ENCODE measurements at places on chromosomes 7 and 10. TPM values are rescaled to one million over a fixed set of nuclear protein-coding genes. Genes with fewer than 3 reads are reported as not detected.
A peak's percentile ranks its signal among the peaks of the same experiment; 100 is the strongest.

DNA sequence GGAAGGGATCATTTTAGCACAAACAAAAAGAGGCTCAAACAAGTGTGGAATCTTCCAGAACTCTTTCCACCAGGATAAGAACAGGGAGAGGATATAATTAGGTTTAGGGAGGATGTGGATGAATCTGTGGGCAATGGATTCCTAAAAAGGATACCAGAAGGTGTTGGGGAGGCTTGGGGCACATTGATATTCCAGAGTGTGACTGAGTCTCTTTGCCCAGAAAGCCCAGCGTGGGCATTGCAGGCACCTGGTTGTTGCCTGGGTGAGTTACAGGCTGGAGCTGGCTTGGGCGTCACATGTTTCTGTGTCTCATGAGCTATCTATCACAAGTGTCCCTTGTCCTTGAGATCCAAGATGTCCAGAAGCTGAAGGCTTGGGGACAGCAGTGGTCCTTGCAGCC is 3.3 kb downstream of the COL26A1 start:
- H3K4me3 ChIP-seq = no peak overlapping the region
- DNase-seq = no peak
- H3K4me1 ChIP-seq = no peaks in the 10 kb centered on the region
- H3K27ac ChIP-seq = no peak overlapping the region
- no peaks in the 10 kb centered on the region for H3K36me3 ChIP-seq
- H3K27me3 ChIP-seq = no peaks in the 10 kb centered on the region

GRCh38 chr7:105890290-105890997 is 14.0 kb upstream of the ATXN7L1 start:
- H3K27ac ChIP-seq = no peak overlapping the region
- H3K27me3 ChIP-seq = no peaks in the 10 kb centered on the region
- no peaks in the 10 kb centered on the region for H3K36me3 ChIP-seq
- H3K4me1 ChIP-seq = 0 out of 2 replicates have a peak, but pooled peaks cover 7% of the 10 kb centered on the region
- no peak for DNase-seq

GRCh38 chr10:116073510-116073909 is 199.5 kb downstream of the GFRA1 start:
- H3K4me1 ChIP-seq = peaks cover 9% of the 10 kb centered on the region
- no peaks in the 10 kb centered on the region for H3K27me3 ChIP-seq
- H3K27ac ChIP-seq = no peak overlapping the region
- H3K4me3 ChIP-seq = no peak overlapping the region

- H3K27ac ChIP-seq = no peak overlapping the region
- H3K4me1 ChIP-seq = peaks cover 11% of the 10 kb centered on the region
- no peaks in the 10 kb centered on the region for H3K36me3 ChIP-seq
- no peak overlapping the region for H3K4me3 ChIP-seq
Observed at GRCh38 chr10:112820320-112820719, 129.7 kb upstream of the TCF7L2 start.

DNA sequence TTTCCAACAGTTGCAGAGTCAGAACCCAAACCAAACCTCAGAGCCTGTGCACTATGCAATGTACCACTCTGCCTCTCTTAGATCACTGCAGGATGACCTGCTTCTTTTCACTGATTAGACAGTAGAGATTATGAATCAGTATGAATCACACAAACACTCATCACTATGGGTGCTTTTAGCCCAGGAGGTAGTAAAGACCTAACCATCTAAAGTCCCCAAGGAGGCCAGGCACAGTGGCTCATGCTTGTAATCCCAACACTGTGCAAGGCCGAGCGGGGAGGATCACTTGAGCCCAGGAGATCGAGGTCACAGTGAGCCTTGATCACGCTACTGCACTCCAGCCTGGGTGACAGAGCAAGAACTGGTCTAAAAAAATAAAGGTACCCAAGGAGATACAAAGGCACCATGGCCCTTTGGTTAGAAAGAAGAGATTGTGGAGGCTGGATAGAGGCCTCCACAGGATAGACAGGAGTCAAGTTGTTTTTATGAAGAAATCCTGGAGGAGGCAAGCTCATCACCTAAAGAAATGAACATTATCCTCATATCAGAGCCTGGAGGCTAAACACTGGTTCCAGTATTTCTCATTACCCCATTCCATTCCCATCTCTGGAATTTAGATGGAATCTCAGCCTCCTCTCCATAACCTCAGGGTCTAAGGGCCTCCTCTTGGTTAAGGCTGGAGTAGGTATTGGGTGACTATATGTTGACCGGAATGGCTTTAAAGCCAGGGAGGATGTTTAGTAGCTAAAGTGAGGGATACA is 12.9 kb downstream of the SEC31B start:
- no peak overlapping the region for H3K4me3 ChIP-seq
- H3K36me3 ChIP-seq = no peaks in the 10 kb centered on the region
- H3K27me3 ChIP-seq = no peaks in the 10 kb centered on the region
- no peaks in the 10 kb centered on the region for H3K4me1 ChIP-seq

DNA sequence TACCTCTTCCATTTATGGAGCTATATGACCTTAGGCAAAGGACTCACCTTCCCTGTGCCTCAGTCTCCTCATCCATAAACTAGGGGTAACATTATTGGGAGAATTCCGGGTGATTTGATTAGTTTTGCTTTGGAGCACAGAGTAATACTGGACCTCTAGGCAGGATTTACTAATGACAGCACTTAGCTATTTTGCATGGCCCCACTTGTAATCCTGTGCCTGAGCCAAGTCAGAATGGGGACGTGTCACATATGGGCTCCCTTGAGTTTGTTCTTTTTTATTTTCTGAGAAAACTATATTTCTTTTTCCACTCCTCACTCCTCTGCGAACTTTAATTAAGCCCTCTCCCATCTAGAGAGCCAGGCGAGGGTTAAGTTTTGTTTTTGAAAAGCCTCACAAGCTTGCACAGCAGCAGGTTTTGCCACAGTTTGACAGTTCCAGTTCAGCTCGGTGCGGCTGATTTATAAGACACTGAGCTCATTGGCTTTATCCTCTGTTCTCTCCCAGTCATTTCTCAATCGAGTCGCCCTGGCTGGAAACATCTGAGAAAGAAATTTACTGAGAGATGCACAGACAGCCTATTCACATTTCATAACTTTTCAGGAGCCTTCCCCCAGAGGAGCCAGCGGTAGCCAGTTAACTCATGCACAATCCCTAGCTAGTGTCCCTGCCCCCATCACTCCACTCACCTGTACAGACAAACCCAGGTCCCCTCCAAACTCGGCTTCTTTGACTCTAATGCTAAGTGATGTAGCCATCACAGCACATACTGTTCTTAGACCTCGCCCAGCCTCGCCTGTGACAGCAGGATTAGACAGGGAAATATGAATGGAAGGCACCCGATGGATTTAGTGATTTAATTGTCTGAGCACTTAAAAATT is 441.9 kb upstream of the NPVF start:
- DNase-seq = no peak
- peaks cover 6% of the 10 kb centered on the region for H3K4me1 ChIP-seq
- no peaks in the 10 kb centered on the region for H3K36me3 ChIP-seq

DNA sequence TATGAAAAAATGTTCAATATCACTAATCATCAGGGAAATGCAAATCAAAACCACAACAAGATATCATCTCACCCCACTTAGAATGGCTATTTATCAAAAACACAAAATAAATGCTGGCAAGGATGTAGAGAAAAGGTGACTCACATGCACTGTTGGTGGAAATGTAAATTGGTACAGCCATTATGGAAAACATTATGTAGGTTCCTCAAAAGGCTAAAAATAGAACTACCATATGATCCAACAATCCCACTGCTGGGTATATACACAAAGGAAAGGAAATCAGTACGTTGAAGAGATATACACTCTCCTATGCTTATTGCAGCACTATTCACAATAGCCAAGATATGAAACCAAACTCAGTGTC is 50.2 kb downstream of the CDK1 start:
- no peak for DNase-seq
- H3K27ac ChIP-seq = peak overlapping the region; percentile 36

DNA sequence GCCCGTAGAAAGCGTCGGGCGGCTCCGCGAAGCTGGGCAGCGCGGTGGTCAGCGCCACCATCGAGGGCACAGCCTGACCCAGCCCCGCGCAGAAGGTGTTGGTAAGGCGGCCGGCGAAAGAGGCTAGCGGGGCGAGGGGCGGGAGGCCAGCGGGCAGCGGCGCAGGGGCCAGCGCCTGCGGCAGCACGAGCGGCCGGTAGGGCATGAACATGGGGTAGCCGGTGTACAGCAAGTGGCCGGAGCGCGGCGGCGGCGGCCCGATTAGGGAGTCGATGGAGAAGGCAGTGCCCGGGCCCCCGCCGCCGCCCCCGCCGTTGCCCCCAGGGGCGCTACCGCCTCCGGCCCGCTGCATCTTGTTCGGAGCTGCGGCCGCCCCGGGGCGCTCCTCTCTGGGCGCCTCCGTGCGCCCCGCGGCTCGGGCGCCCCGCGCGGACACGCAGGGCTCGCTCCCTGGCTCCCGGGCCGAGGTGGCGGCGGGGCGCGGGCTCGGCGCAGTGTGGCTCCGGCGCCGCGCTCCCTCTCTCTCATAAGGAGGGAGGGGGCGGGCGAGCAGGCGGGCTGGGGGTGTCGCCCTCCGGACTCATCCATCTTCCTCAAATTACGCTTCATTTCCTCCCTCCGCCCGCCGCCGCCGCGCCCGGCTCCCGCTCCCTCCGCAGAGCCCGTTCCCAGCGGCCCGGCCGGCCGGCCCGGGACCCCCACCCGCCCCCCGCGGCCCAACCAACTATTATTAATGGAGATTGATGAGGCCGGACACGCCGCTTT is at the start of gene GBX1:
GBX1 (minus strand) TSS at position 498 of the 765 bp plus-strand sequence; CDS start at position 352, 146 bp downstream.
- peak; percentile 47 for DNase-seq
- H3K27me3 ChIP-seq = peaks cover 39% of the 10 kb centered on the region
- H3K4me1 ChIP-seq = no peaks in the 10 kb centered on the region
- H3K4me3 ChIP-seq = peak within 1 kb of the TSS; percentile 57
- no peaks in the 10 kb centered on the region for H3K36me3 ChIP-seq

GRCh38 chr7:148856578-148856881 is 27.6 kb downstream of the EZH2 start:
- no peaks in the 10 kb centered on the region for H3K4me1 ChIP-seq
- peaks cover 5% of the 10 kb centered on the region for H3K36me3 ChIP-seq
- H3K27me3 ChIP-seq = no peaks in the 10 kb centered on the region
- H3K27ac ChIP-seq = no peak overlapping the region
- no peak for DNase-seq

DNA sequence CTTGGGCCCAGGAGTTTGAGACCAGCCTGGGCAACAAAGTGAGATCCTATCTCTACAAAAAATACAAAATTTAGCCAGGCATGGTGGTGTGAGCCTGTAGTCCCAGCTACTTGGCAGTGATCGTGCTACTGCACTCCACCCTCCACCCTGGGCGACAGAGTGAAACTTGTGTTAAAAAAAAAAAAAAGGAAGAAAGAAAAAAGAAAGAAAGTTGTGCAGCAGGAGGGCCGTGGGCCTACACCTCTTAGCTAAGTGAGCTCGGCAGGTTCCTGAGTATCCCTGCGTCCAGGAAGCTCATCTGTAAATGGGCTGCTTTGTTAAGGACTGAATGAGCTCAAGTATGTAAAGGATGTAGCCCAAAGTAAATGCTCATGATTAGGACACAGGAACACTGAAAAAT is 155.0 kb downstream of the RNF216 start:
- H3K27me3 ChIP-seq = no peaks in the 10 kb centered on the region
- no peak overlapping the region for H3K27ac ChIP-seq
- no peak overlapping the region for H3K4me3 ChIP-seq
- H3K4me1 ChIP-seq = peaks cover 53% of the 10 kb centered on the region
- H3K36me3 ChIP-seq = peaks cover 11% of the 10 kb centered on the region

- H3K27me3 ChIP-seq = no peaks in the 10 kb centered on the region
- H3K27ac ChIP-seq = no peak overlapping the region
- no peak for DNase-seq
Observed at GRCh38 chr10:124285587-124286527, 132.9 kb downstream of the OAT start.

DNA sequence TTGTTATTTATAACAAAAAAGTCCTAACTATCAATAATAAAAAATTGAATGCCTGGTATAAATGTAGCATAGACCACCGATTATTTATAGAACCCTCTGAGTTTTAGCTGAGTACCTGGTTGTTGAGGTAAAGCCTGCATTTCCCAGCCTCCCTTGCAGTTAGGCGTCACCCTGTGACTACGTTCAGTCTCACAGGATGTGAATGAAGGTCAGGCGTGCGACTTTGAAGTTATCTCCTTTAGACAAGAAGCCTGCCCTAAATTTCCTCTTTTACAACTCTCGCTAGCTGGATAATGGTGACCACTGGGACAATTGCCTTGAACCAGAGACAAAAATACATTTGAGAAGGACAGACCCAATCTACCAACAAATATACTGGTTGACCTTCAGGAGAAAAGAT is 67.5 kb upstream of the TES start:
- H3K4me1 ChIP-seq = no peaks in the 10 kb centered on the region
- H3K27ac ChIP-seq = no peak overlapping the region
- H3K36me3 ChIP-seq = no peaks in the 10 kb centered on the region
- H3K4me3 ChIP-seq = no peak overlapping the region
- no peaks in the 10 kb centered on the region for H3K27me3 ChIP-seq

DNA sequence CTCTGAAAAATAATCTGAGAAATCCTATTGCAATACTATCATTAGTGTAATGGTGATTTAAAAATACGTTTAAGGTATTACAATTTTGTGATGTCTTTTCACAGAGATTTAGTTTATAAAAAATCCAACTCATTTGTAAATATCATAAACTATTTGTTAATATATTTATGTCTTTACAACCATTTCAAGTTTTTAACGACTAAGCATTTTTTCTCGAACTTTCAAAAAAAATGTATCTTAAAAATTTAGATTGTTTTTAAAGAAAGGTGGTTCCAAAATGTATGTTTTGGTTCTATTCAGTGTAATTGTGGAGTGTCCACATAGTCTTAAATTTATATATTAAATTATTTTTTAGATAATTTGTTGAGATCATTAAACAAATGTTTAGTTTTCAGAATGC is 134.2 kb upstream of the TEX47 start:
- no peak overlapping the region for H3K4me3 ChIP-seq
- no peak for DNase-seq
- no peaks in the 10 kb centered on the region for H3K4me1 ChIP-seq
- H3K36me3 ChIP-seq = no peaks in the 10 kb centered on the region
- H3K27me3 ChIP-seq = no peaks in the 10 kb centered on the region

GRCh38 chr10:119428789-119429188 is 113.7 kb downstream of the RGS10 start:
- no peaks in the 10 kb centered on the region for H3K36me3 ChIP-seq
- no peaks in the 10 kb centered on the region for H3K27me3 ChIP-seq
- DNase-seq = peak; percentile 46
- H3K4me3 ChIP-seq = no peak overlapping the region

DNA sequence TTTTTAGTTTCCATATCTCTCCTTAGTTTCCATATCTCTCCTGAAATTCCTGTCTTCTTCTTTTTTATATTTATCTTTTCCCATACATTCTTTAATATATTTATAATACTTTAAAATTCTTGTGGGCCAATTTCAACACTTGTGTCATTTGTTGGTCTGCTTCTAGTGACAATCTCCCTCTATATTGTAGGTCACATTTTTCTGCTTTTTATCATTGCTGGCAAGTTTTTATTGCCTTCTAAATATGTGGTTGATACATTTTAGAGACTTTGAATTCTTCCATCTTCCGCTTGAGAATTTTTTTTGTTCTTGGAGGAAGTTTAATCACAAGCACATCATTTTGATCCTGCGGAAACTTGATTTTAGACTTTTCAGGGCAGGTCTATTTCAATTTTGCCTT is 26.0 kb upstream of the OPN4 start:
- H3K27me3 ChIP-seq = no peaks in the 10 kb centered on the region
- H3K4me1 ChIP-seq = no peaks in the 10 kb centered on the region
- H3K36me3 ChIP-seq = no peaks in the 10 kb centered on the region
- H3K27ac ChIP-seq = no peak overlapping the region

The SPDYE2 gene
- total RNA-seq = not detected

The SUPV3L1 gene
- total RNA-seq = 38.8 TPM

The GPR37 gene
- 0.30 TPM for total RNA-seq

The PITRM1 gene
- total RNA-seq = 51.4 TPM

The CAMK2B gene
- 0.84 TPM for total RNA-seq

The ZCWPW1 gene
- total RNA-seq = 1.1 TPM

The STEAP2 gene
- 0.08 TPM for total RNA-seq

The ADRA2A gene
- 0.79 TPM for total RNA-seq

All from SJCRH30 (cell line).